ENCODE measurements at places on chromosomes 16 and 17.
A peak's percentile ranks its signal among the peaks of the same experiment; 100 is the strongest.

GRCh38 chr16:70579648-70580630 lies 56.3 kb downstream of the SF3B3 start:
- no peak for DNase-seq

DNA sequence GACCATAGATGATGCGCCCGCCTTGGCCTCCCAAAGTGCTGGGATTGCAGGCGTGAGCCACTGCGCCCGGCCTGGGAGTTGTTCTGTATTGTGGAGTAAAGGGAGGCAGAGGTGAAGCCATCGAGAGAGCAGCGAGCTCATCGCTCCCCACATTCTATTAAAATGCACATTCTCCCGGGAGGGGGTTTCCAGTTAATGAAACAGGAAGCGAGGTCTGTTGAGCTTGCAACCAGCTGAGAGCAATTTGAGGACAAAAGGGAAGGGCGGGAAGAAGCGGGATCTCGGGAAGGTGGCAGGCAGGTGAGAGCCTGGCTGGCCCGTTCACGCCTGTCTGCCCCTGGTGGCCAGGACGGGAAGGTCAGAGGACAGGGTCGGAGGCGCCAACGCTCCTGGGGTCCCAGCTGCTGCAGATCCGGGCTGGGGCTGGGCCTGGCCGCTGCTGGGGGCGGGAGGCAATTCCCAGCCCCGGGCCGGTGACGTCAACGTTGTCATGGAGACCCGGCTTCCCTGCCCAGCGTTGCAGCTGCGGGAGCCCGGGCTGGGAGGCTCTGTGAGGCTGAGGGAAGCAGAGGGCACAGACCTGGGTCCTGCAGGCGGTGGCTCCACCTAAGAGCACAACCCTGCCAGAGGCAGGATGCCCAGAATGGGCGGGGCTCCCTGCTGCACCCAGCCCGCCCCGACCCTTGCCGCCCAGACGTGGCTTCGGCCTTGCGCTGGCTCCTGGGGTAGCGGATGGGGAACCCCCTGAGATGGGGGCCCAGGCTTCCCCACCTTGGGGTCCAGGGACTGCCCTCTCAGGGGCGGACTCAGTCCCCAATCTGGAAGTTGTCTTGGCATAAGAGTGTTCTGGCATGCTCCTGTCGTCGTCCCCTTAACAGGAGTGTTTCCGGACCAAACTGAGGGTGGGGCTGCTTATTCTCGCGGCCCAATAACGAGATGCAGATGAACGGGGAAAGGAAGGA lies 48.7 kb upstream of the PLCG2 start:
- no peak for DNase-seq

DNA sequence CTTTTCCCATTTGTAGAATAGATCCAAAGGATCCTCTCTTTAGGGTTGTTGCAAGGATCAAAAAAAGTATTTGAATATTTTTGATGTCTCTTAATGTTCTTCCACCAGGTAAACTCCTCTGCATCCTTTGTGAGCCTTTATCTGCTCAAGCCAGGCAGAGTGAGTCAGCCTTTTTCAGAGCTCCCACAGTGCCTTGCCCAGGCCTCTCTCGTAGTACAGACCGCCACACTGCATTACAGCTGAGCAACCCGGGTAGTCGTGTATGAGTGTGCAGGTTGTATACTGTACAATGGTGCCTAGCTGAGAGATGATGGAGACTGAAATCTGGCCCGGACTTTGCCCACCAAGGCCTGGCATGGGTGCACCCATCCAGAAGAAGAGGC lies 20.9 kb downstream of the RHBDL3 start:
- no peak for DNase-seq

DNA sequence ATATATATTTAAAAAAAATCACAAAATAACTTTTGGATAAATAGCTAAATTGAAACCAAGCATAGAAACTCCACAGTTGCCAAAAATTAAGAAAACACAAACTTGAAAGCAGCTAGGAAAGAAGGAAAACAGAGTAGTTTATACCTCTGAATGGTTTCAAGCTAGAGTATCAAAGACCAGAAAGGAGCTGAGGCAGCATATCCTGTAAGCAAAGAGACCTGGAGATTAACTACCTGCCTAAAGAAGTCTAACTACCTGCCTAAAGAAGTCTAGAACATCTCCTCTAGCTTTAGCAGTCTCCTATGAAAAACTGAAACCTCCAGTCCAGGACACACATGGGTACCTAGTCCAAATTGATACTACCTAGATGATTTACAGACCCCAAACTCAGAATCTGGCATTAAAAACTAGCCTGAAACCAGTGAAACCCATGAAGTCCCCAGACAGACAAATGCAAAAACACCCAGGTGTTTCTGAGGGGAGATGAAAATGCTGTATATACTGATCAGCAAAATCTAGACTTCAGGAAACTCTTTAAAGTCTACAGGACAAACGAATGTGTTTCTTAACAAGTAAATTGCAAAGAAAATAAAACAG lies 17.6 kb downstream of the APPBP2 start:
- no peak for DNase-seq

DNA sequence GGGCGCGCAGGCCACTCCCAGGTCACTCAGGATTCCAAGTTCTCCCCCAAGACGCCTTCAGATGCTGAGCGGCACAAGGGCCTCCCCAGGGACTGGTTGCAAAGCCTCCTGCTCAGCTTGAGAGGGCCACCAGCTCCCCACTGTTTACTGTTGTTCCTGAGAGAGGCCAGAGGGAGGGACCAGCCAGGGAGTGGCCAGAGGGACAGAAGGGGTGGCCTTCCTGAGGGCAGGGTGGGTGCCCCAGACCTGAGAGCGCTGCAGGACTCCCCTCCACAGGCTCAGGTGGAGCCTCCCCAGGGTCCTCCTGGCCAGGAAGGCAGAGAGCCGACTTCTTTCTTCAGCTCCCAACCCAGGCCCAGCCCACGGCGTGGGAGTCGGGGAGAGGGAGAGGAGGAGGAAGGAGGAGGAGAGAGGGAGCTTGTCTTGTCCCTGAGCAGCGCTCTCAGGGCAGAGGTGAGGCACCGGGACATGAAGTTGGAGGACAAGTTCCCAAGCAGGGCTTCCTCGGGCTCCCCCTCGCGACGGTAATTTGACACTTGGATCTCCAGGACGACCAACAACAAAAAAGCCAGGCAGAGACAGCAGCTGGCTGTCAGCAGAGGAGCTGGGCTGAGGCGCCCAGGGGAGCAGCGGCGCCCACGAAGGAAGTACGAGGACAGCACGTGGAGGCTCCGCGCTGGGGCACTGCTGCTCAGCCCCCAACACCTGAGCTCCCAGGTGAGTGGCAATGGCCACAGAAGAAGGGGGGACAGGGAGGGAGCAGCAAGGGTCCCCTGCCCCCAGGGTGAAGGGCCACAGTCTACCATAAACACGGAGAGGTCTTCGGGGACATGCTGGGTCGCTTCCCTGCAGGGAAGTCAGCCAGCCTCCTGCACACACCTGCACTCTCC lies 497 bp downstream of the SMIM5 start:
- peak; percentile 66 for DNase-seq

- DNase-seq = no peak
Observed at GRCh38 chr17:19703106-19703827, 13.1 kb downstream of the SLC47A2 start.

DNA sequence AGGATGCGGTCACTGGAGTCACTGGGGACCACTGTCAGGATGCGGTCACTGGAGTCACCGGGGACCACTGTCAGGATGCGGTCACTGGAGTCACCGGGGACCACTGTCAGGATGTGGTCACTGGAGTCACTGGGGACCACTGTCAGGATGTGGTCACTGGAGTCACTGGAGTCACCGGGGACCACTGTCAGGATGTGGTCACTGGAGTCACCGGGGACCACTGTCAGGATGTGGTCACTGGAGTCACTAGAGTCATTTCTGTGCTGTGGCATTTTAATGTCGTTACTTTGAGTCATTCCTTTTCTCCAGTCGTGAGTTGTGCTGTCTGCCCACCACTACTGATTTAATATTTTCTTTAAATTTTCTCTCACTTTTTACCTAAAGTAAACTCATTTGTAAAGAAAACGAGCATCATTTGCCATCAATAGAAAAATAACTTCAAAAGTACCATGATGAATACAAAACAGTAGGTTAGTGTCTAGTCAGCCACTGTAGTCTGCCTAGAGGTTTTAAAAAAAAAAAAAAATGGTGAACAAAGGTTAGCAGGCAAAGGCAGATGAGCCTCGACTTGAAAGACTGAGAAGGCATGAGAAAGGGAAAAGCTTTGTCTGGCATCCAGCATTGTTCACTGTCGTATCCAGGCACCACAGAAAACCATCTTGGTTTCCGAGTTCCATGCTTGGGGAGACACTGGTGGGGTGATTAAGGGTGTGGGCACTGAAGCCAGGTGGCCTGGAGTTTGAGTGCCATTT lies 346.6 kb downstream of the SNX29 start:
- no peak for DNase-seq

GRCh38 chr17:37478187-37478586 lies 11.5 kb upstream of the DUSP14 start:
- DNase-seq = no peak

DNA sequence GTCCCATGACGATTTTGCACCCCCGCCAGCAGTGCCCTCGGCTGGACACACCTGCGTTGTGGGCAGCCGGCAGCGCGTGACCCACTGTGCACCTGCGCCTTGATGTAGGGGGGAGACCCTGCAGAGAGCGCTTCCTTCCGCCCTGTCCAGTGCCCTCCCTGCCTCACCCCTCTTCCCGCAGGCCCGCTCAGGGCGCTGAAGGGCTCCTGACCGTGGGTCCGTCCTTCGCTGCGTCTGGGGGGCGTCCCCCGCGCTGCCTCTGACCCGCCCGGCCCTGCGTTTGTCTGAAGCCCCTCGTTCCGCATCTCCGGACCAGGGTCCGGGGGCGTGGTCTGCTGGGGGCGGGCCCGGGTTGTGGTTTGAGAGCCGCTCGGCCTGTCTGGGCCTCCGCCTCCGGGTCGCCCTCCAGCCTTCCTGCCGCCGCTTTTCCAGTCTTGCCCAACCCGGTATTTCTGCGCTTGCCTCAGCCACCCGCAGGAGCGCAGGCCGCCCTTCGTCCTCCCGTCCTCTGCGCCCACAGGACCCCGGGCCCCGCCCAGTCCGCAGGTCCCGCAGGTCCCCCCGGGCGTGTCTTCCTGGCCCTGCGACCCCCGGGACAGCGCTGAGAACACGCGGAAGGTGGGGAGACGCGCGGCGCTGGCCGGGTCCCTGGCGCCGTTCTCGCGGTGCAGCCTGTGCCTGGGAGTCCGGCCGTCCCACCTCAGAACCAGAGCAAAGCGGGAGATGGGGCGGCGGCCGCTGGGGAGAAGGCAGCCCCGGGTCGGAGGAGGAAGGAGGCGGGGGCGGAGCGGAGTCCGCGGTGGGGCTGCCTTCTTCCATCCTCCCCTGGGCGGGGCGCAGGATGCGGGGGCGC lies 4.0 kb upstream of the IL17C start:
- DNase-seq = no peak

DNA sequence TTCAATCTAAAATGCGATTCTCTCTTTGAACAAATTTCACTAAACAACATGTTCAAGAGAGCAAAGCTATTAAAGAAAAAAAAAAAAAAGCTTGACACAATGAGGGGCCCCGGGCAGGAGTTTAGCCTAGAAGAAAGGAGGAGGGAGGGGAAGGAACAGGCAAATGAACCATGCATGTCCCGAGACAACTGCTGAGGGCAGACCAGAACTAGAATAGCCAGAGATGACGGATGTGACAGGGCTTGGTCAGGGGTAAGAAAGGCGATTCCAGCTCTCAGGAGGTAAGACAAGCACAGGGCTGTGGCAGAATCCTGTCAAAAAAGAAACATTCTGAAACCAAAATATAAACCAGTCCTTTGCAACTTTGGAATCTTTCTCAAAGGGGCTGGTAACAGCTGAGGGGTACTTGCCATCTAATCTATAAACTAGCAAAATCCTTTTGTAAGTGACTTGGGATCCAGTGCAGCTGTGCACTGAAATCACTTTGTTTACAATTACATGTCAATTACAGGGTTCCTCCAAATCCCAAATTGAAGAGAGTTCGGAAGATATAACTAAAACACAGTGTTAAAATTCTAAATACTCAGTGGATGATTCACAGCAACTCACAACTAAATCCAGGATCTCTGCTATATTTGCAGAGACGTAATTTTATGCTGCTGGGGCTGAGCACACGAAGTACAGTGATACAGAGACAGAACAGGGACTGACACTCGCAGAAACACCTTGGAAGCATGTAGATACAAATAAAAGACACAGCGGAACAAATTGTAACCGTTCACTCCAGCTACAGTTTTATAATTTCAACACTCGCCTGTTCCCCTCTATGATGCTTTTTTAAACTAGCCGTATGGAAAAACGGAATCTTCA lies 567.4 kb upstream of the ZFHX3 start:
- DNase-seq = no peak

- DNase-seq = no peak
Observed at GRCh38 chr17:67266496-67266895, 21.5 kb upstream of the HELZ start.

DNA sequence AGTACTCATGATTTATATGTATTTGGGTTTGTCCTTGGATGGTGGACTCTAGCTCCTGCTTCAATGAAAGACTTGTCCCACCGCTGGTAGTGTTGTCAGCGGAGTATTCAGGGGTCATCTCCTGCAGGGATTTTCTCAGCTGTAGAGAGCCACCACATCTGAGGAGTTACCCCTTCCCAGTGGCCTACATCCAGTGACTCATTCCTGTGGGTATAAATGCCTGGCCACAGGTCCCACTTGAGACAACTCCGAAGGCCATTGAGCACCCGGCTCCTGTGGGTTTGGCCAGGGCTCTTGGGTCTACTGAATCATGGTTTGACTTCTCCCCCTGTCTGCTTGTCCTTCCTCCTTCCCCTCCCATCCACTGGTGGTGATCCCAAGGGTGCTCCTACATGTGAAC lies 34.6 kb upstream of the WSB1 start:
- no peak for DNase-seq

DNA sequence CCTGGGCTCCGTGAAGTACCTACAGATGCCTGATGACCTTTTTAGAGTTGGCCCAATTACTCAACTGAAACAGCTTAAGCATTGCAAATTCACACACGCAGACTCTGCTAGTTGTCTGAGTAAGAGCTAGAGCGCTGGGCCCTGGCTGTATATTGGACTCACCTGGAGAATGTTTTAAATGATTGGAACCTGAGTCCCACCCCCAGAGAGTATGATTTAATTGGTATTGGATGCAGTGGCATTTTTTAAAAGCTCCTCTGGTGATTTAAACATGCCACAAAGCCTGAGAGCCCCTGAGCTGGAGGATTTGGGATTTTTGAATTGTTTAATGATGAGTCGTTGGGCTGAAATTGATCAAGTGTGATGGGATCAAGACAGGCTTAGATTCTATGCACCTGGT lies 143.9 kb upstream of the SDK2 start:
- DNase-seq = no peak

DNA sequence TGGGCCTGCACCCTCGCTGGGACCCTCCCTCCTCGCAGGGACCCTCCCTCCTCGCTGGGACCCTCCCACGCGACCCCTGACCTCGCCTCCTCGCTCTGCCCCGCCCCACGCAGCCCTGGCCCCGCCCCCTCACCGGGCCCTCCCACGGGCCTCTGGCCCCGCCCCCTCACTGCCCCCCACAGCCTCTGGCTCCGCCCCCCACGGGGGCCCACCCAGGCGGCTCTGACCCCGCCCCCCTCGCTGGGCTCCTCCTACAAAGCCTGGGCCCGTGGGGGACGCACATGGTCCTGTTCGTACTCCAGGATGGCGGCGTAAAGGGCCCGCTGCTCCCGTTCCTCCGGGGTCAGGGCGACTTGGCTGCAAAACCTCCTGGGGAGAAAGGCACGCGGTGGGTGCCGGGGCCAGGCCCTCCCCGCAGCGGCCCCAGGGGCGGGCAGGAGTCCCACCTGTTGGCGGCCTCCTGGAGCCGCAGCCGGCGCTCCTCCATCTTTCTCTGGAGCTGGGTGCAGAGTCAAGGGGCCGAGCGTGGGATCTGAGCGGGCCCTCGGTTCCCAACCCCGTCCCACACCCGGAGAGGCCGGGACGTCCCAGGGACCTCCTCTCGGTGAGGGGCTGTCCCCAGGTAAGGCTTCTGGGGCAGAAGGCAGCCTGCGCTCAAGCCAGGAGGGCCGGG lies 9.0 kb downstream of the VPS9D1 start:
- no peak for DNase-seq

- DNase-seq = peak; percentile 20
Observed at GRCh38 chr17:6753006-6753445, 2.8 kb upstream of the XAF1 start.

Measured in AG04450 (cell line).